ENCODE measurements at places on chromosomes 5 and 9.

DNA sequence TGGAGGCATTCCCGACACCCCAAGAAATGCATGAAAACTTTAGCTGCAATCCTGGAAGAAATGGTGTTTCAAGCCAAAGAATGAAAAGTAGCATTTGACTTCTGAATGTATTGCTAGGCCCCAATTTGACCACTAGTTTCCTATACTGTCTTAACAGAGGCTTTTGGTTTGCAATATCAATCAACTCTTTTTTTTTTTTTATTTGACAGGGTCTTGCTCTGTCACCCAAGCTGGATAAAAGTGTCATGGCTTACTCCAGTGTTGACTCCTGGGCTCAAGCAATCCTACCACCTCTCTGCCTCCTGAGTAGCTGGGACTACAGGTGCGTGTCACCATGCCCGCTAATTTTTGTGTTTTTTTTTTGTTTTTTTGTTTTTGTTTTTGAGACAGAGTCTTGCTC lies 3.2 kb upstream of the GPR107 start:
- no peak for DNase-seq
- H3K4me3 ChIP-seq: no peak overlapping the region
- H3K36me3 ChIP-seq: no peaks in the 10 kb centered on the region
- H3K27me3 ChIP-seq: no peaks in the 10 kb centered on the region

GRCh38 chr9:37730256-37730655 lies 23.3 kb upstream of the TRMT10B start:
- no peaks in the 10 kb centered on the region for H3K4me1 ChIP-seq
- H3K27me3 ChIP-seq: peaks cover 5% of the 10 kb centered on the region
- no peak for DNase-seq

DNA sequence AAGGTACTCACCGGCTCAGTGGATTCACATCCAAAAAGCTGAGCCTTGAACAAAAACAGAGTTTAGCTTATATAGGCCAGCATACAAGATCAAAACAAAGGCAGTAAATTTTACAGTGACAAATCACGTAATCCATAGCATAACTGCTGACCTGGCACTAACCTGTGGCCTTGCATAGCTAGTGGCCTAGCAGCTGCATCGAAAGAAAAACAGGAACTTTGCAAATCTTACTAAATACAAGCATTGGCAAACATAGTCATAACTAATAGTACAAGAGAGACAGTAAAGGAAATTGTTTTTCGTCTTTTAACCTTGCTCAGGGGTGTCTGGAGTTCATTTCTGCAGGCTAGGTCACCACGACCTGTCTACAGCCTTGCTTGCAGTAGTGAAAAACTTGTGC lies 4.8 kb downstream of the HSDL2 start:
- no peaks in the 10 kb centered on the region for H3K27me3 ChIP-seq
- H3K4me3 ChIP-seq: no peak overlapping the region
- H3K4me1 ChIP-seq: peaks cover 20% of the 10 kb centered on the region
- no peak overlapping the region for H3K27ac ChIP-seq
- no peak for DNase-seq

DNA sequence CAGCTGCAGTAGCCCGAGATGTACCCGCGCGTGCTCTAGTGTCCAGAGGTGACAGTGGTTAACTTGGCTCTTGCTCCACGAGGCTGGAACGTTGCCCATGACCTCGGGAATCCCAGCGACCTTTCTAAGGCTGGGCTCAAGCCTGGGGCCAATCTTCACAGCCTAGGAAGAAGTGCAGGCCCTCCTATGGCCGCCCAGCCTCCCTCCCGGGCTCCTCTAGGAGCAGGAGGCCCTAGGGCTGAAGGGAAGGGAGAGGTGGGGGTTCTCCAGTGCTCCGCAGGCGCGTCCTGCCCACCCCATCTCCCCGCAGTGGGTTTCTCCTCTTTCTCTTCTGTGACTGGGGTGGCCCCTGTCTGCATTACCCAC lies 13.3 kb downstream of the NR2F1 start:
- no peak for DNase-seq
- H3K4me1 ChIP-seq: peaks cover 13% of the 10 kb centered on the region
- no peaks in the 10 kb centered on the region for H3K36me3 ChIP-seq
- peaks cover 85% of the 10 kb centered on the region for H3K27me3 ChIP-seq
- H3K4me3 ChIP-seq: no peak overlapping the region
- H3K27ac ChIP-seq: no peak overlapping the region

GRCh38 chr5:145942201-145942600 lies 5.8 kb downstream of the SH3RF2 start:
- peak overlapping the region; percentile 79 for H3K27ac ChIP-seq
- no peaks in the 10 kb centered on the region for H3K36me3 ChIP-seq
- no peak overlapping the region for H3K4me3 ChIP-seq
- no peaks in the 10 kb centered on the region for H3K27me3 ChIP-seq
- DNase-seq: no peak
- H3K4me1 ChIP-seq: peaks cover 71% of the 10 kb centered on the region

DNA sequence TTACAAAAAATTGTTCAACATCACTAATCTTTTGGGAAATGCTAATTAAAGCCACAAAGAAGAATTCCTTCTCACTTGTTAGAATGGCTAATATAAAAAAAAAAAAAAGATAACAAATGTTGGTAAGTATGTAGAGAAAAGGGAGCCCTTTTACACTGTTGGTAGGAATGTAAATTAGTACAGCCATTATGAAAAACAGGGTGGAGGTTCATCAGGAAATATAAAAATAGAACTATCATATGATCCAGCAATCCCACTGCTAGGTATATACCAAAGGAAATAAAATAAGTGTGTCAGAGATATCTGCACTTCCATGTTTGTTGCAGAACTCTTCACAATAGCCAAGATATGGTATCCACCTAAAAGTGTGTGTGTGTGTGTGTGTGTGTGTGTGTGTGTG lies 83.5 kb upstream of the RGMB start:
- DNase-seq: no peak
- no peak overlapping the region for H3K27ac ChIP-seq
- H3K4me1 ChIP-seq: no peaks in the 10 kb centered on the region
- H3K36me3 ChIP-seq: no peaks in the 10 kb centered on the region
- H3K4me3 ChIP-seq: no peak overlapping the region

DNA sequence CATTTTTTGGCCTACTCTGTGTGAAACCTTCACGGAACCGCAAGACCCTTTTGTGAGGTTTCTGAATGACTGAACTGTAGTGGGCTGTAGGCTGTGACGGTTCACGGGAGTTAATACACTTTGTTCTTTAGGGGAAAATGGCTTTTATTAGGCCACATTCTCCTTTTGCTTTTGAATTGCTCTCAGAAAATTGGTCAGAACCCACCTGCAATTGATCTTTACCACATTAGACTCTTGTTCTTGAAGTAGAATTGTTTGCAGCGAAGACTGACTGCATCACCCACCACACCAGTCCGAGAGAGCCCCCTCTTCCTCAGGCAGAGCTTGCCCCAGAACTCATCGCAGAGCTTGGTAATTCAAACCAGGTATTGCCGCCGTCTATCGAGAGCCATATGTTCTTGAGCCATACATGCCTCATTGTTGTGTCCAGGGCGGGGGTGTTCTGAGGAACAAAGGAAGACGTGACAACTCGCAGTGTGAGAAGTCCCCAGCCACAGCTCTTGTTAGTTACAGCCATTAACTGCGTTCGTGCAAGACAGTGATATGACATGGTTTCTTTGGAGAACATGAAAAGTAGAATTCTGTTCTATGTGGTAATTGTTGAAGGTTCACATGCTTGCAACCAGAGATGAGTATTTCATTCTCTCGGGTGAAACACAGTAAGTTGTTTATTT lies 166.4 kb upstream of the OTULINL start:
- no peak for DNase-seq
- peaks cover 3% of the 10 kb centered on the region for H3K4me1 ChIP-seq
- H3K36me3 ChIP-seq: peaks cover 75% of the 10 kb centered on the region
- no peak overlapping the region for H3K27ac ChIP-seq
- H3K27me3 ChIP-seq: no peaks in the 10 kb centered on the region

DNA sequence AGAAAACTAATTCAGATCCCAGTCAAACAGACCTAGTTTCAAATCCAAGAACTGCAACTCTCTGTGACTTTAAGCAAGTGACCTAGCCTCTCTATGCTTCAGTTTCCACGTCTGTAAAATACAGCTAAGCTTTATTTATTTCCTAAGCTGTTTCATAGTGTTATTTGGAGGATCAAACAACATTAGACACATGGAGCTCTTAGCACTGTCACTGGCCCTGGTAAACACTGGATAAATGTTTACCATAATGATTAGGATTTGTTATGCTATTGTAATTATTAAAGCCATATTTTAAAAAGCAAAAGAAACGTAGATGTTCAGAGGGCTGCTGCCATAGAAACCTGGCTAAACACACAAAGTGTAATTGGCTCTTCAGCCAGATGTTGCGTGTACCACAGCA lies 26.6 kb upstream of the C5orf58 start:
- no peaks in the 10 kb centered on the region for H3K27me3 ChIP-seq
- H3K36me3 ChIP-seq: no peaks in the 10 kb centered on the region
- H3K4me3 ChIP-seq: no peak overlapping the region
- H3K4me1 ChIP-seq: no peaks in the 10 kb centered on the region
- H3K27ac ChIP-seq: no peak overlapping the region

- H3K27ac ChIP-seq: no peak overlapping the region
- peaks cover 11% of the 10 kb centered on the region for H3K36me3 ChIP-seq
- peaks cover 25% of the 10 kb centered on the region for H3K4me1 ChIP-seq
- no peak for DNase-seq
- no peaks in the 10 kb centered on the region for H3K27me3 ChIP-seq
Observed at GRCh38 chr5:138790684-138791083, 37.5 kb downstream of the CTNNA1 start.

- H3K4me3 ChIP-seq: no peak overlapping the region
- H3K27me3 ChIP-seq: no peaks in the 10 kb centered on the region
- no peak overlapping the region for H3K27ac ChIP-seq
- no peaks in the 10 kb centered on the region for H3K4me1 ChIP-seq
- H3K36me3 ChIP-seq: no peaks in the 10 kb centered on the region
Observed at GRCh38 chr9:29793970-29794369, 2220.7 kb upstream of the C9orf72 start.

DNA sequence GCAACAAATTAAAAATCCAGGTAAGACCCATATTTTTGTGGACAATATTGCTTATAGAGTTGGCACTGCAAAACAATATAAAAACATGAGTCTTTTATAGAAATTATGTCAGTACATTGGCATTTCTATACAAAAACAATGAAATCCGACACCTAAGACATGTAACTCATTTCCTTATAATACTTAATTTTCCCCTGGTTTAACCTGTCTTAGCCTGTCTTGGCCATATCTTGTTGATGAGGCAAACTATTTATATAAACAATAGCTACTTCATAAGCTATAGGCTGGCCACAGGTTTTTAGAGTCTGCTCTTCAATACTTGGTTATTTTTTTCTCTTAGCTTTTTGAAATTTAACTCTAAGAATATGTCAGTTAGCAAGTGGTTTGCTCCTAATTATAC lies 44.7 kb upstream of the IZUMO3 start:
- DNase-seq: no peak
- no peak overlapping the region for H3K4me3 ChIP-seq
- no peaks in the 10 kb centered on the region for H3K36me3 ChIP-seq
- no peaks in the 10 kb centered on the region for H3K27me3 ChIP-seq
- no peak overlapping the region for H3K27ac ChIP-seq

- no peaks in the 10 kb centered on the region for H3K27me3 ChIP-seq
- DNase-seq: no peak
- H3K4me1 ChIP-seq: no peaks in the 10 kb centered on the region
- no peaks in the 10 kb centered on the region for H3K36me3 ChIP-seq
- no peak overlapping the region for H3K4me3 ChIP-seq
Observed at GRCh38 chr5:23314827-23315226, 192.6 kb upstream of the PRDM9 start.

GRCh38 chr5:9589049-9589835 lies 40.9 kb downstream of the TAS2R1 start:
- H3K4me1 ChIP-seq: no peaks in the 10 kb centered on the region
- H3K27ac ChIP-seq: no peak overlapping the region
- no peak overlapping the region for H3K4me3 ChIP-seq
- no peaks in the 10 kb centered on the region for H3K36me3 ChIP-seq
- no peak for DNase-seq

GRCh38 chr5:175609526-175609925 lies 48.3 kb upstream of the HRH2 start:
- H3K27ac ChIP-seq: no peak overlapping the region
- H3K4me1 ChIP-seq: no peaks in the 10 kb centered on the region

- no peak overlapping the region for H3K27ac ChIP-seq
- no peak overlapping the region for H3K4me3 ChIP-seq
- no peaks in the 10 kb centered on the region for H3K36me3 ChIP-seq
Observed at GRCh38 chr5:147487031-147487750, 22.7 kb downstream of the DPYSL3 start.

DNA sequence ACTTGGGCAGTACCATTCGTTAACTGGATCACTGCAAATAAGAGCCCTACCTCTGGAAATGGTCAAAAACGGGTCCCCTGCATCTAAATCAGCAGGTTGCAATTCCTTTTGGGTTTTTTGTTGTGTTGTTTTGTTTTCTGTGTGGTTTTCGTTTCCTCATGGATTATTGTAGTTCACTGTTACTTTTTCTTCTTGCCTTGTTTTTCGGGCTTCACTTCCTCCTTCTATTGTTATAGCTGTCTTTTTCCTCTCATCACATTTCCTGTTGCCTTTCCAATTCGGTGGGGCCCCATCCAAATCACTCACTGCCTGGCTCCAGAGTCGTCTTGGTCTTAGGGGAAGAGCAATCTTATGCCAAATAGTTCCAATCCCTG lies 8.7 kb upstream of the SSBP2 start:
- no peak overlapping the region for H3K4me3 ChIP-seq
- H3K4me1 ChIP-seq: peaks cover 32% of the 10 kb centered on the region
- no peaks in the 10 kb centered on the region for H3K36me3 ChIP-seq
- no peak for DNase-seq

DNA sequence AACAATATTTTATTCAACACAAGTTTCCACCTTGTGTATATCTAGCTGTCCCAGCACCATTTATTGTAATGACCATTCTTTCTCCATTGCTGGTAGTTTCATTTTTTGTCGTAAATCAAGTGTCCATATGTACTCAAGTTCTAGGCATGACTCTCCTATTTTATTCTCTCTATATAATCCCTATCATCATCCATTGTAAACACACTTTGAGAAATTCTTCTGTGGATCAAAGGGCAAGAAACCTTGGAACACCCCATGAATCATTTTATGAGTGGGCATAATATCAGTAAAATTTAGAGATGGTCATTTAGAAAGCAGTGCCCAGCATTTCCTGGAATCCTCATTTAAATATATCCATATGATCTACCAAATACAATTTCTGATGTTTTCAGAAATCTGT lies 35.8 kb upstream of the SPATA31D4 start:
- no peaks in the 10 kb centered on the region for H3K4me1 ChIP-seq
- H3K27ac ChIP-seq: no peak overlapping the region
- no peaks in the 10 kb centered on the region for H3K27me3 ChIP-seq

- no peak for DNase-seq
- H3K4me3 ChIP-seq: no peak overlapping the region
- peaks cover 74% of the 10 kb centered on the region for H3K36me3 ChIP-seq
- H3K27ac ChIP-seq: no peak overlapping the region
- H3K4me1 ChIP-seq: no peaks in the 10 kb centered on the region
- no peaks in the 10 kb centered on the region for H3K27me3 ChIP-seq
Observed at GRCh38 chr9:131185924-131186323, 60.5 kb downstream of the NUP214 start.

DNA sequence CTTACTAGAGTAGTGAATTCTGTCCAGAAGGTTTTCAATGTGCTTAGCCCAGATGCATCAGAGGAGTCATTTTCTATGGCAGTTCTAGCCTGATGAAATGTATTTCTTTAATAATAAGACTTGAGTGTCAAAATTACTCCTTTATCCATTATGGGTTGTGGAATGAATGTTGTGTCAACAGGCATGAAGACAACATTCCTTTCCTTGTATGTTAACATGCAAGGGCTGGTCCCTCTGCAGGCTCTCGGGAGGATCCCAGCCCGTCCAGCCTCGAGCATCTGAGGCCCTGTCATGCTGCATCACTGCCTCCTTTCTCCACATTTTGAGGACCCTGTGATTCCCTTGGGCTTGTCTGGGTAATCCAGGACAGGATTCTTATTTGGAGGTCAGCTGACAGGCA lies 42.9 kb upstream of the FAM120AOS start:
- H3K4me3 ChIP-seq: no peak overlapping the region
- DNase-seq: no peak
- H3K36me3 ChIP-seq: peaks cover 54% of the 10 kb centered on the region

Data from suprapubic skin (tissue), 4 donors.